ENCODE measurements at places on chromosomes 13 and 19.

- DNase-seq: no peak
Measured at GRCh38 chr19:15775249-15775648, 12.2 kb upstream of the OR10H5 start.

GRCh38 chr13:26760832-26761582 is 421 bp upstream of the GPR12 start:
- DNase-seq: no peak

GRCh38 chr13:49409008-49409407 is 34.9 kb downstream of the CAB39L start:
- DNase-seq: no peak

DNA sequence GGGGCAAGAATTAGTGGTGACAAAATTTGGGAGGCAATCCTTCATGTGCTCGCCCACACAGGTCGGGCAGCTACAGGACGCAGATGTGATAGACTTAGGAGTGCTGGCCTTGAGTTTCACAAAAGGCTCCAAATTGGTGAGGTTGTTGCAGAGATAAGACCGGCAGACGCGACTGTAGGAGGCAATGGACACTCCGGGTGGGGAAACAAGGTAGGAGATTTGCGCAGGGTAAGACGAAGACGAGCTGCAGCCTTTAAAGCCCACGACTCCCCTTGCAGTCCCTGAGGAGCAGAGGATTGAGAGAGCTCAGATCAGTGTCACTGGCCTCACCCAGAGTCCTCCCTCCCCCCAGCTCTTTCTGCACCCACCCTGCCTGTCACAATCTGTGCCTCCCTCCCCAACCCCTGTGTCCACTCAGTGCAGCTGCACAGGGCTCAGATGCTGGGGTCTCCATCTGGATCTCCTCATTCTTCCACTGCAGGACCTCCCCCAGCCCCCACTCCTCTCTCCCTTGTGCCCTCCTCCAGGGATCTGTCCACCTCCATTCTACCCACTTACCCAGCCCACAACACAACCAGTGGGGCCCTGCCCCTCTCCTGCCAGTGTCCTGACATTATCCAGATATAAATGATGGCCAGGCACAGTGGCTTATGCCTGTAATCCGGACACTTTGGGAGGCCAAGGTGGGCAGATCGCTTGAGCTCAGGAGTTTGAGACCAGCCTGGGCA is 6.3 kb downstream of the LYPD4 start:
- no peak for DNase-seq

GRCh38 chr19:14542711-14543328 is 13.4 kb downstream of the TECR start:
- DNase-seq: no peak

- DNase-seq: no peak
Measured at GRCh38 chr19:33306853-33307792, 4.8 kb upstream of the CEBPA start.

DNA sequence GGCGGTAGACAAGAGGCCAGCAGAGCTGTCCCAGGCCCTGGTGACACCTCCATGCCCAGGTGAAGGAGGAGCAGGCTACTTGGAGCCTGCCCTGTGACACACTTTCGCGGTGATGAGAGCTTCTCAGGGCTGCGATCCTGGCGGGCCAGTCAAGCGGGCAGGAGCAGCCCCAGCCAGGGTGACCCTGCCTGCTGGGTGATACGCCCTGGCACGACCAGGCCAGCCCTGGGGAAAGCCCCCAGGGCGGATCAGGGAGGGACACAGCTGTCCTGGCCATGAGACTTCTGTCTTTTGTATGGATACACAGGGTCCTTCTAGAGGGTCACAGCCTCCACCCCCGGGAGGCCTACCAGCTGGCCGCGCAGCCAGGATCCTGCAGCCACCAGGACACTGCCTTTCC is 13.1 kb downstream of the DNM2 start:
- DNase-seq: no peak

Data from DMS79 treated with DMSO at 0.1 percent for 48 hours (cell line).